Placental epithelial cell (primary cell): ENCODE measurements at places on chromosomes 3 and 15. TPM values are rescaled to one million over a fixed set of nuclear protein-coding genes. Genes with fewer than 3 reads are reported as not detected.

The ITIH1 gene
- not detected in 2 replicates for total RNA-seq

The ECT2 gene
- 7.9 and 16.5 TPM in 2 replicates for total RNA-seq

The OSTN gene
- total RNA-seq: not detected in 2 replicates

The U2SURP gene
- total RNA-seq: 53.8 and 62.1 TPM in 2 replicates

The TCF12 gene
- total RNA-seq: 72.8 and 73.0 TPM in 2 replicates

The TMEM108 gene
- total RNA-seq: 0.11 TPM in 1 of 2 replicates, not detected in the other
